Smooth muscle cell of the brain vasculature (primary cell): ENCODE measurements at places on chromosomes 6 and 20.
A peak's percentile ranks its signal among the peaks of the same experiment; 100 is the strongest.

- no peak for DNase-seq
Observed at GRCh38 chr6:1640476-1640875, 30.8 kb downstream of the FOXC1 start.

GRCh38 chr20:63698739-63699465 is 2.5 kb downstream of the TNFRSF6B start:
- DNase-seq: peak; percentile 72

DNA sequence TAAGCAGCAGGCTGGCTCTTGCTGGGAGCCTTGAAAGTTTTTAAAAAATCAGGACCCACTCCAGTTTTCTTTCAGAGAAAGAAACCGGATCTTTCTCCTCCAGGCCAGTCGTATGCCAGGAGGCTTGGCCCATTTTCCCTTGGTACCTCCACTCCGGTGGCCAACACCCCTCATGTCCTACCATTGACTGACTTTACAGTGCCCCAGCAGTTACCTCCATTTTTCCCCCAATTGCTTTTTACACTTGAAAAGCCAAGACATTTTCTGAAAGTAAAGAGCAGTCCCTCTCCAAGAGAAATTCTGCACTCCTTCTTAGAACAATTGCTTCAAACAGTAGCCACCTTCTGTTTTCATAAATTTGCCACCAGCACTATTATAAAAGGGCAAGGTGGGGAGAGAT is 47.7 kb upstream of the SNX9 start:
- no peak for DNase-seq

- no peak for DNase-seq
Observed at GRCh38 chr20:32929162-32929561, 70.4 kb downstream of the EFCAB8 start.

GRCh38 chr6:5250911-5251310 is 9.8 kb downstream of the LYRM4 start:
- no peak for DNase-seq

GRCh38 chr20:35008411-35009342 is 53.0 kb downstream of the MYH7B start:
- DNase-seq: no peak

DNA sequence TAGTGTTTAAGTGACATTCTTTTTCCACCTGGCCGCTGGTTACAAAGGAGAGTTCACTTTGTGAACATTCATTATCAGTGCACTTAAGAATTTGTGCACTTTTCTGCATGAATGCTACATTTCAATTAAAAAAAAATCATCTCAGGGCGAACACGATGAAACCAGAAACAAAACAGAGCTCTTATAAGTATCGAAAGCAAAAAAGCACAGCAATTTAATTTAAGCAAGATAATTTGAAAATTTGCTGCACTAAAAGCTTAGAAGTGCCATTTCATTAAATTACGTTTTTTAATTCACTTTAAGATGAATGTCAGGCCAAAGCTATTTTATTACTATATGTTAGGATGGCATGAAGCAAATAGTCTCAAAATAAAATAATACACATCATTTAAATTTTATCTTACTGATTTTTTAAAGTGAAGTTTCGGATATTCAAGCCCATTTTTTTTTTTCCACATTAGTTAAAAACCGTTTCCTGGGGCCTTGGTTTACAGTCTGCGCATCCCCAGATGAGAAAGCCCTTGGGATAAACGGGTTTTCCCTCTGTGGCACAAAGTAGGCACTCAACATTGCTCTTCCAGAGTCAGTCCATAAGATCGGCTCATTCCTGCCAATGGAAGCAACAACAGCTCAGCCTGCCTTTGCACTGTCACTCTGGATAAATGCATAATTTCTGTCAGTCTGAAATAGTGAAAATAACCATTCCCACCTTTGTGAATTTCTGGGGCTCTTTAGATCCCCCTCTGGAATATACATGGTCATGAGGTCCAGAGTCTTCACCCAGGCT is 80.1 kb downstream of the FYN start:
- DNase-seq: no peak

DNA sequence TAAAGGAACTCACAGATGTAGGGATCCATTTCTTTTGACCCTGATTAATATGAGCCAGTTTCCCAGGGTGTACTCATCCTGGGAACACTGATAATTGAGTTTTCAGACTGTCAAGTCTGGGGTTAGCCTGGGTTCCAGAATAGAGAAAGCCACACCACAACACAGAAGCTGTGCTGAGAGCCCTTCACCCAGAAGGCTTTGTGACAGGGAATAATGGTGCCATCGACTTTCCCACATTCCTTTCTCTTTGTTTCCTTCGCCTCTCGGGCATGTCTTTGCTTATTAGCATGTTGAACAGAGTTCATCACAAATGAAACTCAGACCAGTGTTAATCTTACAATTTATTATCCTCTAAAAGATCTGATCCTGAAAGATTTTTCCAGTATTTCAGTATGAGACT is 95.0 kb downstream of the TCP11 start:
- no peak for DNase-seq
